ENCODE measurements at places on chromosomes 11 and 22.
A peak's percentile ranks its signal among the peaks of the same experiment; 100 is the strongest.

GRCh38 chr22:40965936-40966725 lies 15.0 kb downstream of the RBX1 start:
- DNase-seq, result no peak

GRCh38 chr11:111349191-111349695 lies 29.8 kb downstream of the POU2AF1 start:
- DNase-seq, result no peak

GRCh38 chr11:65793625-65794400 lies 7.0 kb downstream of the OVOL1 start:
- DNase-seq, result no peak

DNA sequence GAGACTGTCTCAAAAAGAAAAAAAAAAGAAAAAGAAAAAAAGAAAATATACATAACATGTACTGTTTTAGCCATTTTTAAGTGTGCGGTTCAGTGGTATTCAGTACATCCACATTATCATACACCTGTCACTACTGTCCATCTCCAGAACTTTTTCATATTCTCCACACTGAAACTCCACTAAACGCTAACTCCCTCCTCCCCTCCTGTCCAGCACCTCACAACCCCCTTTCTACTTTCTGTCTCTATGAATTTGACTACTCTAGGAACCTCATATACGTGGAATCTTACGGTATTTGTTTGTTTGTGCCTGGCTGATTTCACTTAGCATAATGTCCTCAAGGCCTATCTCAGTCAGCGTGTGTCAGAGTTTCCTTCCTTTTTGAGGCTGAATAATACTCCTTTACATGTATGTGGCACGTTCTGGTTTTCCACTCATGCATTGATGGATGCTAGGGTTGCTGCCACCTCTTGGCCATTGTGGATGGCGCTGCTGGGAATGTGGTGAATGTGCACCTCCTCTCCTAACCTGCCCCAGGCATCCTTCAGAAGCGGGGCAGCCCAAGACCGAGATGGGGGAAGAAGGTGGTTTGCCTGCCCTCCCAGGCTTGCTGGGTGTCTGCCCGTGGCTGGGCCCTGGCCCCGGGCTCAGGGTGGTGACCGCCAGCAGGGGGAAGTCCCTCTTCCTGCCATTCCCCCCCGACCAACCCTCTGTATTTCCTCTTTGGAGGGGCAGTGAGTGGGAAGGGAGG lies 60.5 kb downstream of the BCR start:
- no peak for DNase-seq

DNA sequence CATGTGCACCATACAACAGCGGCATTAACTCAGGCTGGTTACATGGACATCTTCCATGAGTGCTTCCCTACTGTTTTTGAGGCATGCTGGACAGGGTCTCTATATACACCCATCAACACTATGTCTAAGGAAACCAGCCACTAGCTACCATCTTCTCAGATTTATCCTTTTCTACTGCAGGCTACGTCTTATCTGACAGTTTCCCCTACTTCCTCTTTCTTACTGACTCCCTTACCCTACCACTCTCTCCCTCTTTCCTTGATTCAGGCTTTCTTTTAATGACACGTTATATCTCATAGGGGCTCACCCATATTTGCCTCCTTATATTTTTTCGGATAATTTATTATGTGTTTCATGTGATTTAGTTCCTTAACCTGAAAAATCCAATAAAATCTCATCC lies 41.8 kb downstream of the DDI1 start:
- DNase-seq, result no peak

DNA sequence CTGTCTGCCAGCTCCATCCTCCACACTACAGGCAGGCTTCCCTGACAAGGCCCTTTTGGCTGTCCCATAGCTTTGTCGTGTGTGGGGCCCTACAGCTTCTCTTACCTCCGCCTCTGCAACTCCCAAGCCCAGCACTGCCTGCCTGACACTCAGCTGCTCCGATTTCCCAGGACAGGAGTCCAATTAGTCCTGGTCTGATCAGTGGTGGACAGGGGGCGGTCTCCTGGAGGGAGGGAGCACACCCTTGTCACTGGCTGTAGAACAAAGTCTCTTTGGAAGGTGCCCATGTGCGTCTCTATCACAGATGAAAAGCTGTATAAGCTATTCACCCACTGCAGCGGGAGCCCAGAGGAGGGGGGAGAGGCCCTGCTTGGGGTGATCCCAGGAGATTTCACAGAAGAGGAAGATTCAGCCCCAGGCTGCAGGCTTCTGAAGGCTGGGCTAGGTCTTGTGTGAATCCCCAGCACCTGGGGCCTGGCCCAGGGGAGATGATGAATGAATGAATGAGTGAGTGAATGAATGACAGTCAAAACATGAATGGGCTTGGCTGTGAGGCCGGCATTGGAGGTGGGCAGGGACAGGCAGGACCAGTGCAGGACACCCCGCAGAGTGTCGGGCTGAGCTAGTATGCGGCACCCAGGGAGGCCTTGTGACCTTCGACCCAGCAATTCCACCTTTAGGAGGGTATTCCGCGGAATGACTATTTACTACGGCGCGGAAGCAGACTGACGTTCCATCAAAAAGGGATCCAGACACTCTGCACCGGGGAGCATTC lies 142.4 kb downstream of the CACNA1I start:
- no peak for DNase-seq

GRCh38 chr11:73671701-73672100 lies 25.3 kb downstream of the PLEKHB1 start:
- DNase-seq, result no peak

DNA sequence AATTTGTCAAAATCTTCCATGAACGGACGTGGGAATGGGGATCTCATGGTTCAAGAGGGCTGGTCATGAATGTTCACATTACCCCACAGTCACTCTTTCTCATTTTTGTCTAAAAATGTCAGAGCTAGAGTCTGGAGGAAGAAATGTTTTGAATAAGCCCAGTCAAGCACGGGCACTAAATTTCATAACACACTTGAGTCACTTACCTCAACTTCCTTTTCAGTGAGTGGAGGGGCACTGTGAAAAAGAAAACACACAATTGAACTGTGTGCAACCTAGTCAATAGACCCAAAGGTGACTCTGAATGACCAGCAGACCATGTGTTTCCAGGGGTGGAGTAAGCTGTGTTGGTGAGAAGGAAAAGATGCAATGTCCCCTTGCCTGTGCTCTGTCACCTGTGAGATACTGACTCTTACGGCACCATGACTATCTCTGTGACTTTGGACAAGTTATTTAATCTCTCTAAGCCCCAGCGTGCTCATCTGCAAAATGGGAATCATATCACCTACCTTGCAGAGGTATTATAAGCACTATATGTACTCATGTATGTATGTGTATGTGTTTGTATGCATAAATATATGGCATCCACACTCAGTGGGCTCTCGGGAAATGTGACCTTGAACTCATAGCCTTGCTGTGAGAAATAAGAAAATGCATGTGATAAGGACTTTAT lies 38.2 kb upstream of the LYVE1 start:
- no peak for DNase-seq

- no peak for DNase-seq
Measured at GRCh38 chr11:70141486-70142220, 61.4 kb upstream of the FADD start.

DNA sequence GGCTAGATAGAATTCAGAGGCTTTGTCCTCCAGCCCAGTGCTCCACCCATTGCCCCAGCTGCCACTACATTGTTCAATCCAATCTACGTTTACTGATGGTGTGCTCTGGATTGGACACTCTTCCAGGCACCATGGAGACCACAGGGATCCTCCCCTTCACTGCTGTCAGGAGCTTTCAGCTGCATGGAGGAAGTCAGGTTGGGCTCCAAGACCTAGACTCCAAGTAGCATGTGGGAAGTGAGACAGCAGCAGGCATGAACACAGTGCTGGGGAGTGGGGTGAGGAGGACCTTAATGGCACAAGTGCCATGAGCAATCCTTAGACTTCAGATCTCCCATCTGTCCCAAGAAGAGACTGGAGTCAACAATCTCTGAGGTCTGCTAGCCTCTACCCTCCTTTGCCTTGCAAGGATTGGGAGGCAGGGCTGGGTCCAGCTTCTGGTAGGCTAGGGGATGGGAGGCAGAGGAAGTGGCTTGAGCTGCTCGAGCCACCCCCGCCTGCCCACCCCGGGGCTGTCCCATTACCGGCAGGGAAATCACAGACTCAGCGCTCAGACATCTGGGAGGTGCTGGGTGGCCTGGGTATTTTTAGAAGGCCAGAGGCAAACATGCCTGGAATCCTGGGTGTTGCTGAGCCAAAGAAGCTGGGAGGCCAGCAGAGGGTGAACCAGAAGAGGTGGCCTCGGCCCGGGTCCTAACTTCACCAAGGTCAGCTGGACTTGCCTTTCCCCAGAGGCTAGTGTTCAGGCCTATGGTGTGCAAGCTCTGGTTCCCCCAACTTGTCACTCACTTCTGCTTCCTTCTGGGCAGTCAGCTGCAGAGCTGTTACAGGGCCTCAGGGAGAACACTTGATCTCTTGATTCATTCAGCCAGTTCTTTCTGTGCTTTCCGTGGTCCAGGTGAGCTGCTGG lies 15.2 kb upstream of the FCHSD2 start:
- no peak for DNase-seq

GRCh38 chr11:130043575-130043974 lies 26.1 kb upstream of the APLP2 start:
- DNase-seq, result no peak

GRCh38 chr11:93493252-93493897 lies 49.8 kb downstream of the SMCO4 start:
- DNase-seq, result no peak

DNA sequence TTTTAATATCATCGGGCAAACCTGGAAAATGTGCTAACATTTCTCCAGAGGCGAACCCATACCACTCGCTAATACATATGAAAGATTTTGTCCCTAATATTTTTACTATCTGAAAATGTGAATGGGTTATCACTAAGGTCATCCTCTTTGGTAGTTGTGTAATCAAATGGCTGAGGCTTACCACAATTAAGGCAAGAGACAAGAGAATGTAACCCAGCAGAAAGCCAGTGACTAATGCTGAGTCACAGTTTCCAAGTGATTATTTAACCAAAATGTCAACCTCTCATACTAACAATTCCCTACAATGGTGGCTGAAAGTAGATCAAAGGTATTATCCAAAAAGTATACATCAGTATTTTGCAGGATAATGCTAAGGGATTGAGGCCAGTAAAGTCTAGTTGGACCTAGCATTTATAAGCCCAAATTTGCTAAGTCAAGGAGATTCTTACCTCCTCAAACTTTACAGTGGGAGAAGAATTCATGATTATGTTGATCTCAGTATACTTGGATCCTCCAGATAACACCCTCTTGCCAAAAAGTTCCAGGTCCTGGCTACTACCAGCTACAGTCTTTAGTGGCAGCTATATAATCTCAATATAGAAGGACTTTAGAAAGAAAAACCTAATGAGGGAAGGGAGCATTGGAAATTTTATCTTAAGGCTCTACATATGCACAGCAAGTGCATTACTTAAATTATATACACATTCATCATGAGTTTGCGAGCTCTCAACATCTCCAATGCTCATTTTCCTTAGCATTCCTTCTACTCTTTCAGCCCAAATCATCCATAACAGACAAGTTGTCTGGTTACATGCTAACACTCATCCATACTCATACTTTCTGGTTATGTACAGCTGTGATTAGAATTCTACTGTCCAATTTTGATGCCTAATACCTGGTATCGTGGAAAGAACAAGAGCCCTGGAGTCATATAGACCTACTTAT lies 25.4 kb downstream of the SIK3 start:
- DNase-seq, result no peak

DNA sequence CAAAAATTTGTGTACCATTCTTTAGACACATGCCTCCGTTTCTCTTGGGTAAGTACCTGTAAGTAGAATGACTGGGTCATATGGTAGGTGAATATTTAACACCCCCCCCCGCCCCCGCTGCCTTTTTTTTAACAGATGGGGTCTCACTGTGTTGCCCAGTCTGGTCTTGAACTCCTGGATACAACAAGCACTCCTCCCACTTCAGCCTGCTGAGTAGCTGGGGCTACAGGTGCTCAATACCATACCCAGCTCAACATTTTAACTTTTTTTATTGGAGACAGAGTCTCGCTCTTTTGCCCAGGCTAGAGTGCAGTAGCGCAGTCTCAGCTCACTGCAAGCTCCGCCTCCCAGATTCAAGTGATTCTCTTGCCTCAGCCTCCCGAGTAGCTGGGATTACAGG lies 32.5 kb downstream of the CECR2 start:
- no peak for DNase-seq

GRCh38 chr11:106925245-106925644 lies 93.0 kb downstream of the GUCY1A2 start:
- DNase-seq, result no peak

GRCh38 chr11:85316967-85317366 lies 310.2 kb downstream of the DLG2 start:
- no peak for DNase-seq

DNA sequence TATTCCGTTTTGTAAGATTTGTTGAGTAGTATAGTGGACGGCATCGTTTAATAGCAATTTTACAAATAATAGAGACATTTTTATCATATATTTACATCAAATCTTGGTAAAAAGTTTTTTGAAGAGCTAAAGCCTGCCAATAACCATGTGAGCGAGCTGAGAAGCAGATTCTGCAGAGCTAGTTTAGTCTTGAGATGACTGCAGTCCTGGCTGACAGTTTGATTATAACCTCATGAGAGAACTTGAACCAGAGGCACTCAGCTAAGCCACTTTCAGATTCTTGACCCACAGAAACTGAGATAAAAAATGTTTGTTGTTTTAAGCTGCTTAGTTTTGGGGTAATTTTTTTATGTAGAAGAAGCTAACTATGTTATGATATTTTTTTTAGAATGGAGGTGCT lies 78.9 kb downstream of the PDE3B start:
- no peak for DNase-seq

GRCh38 chr11:73333640-73334383 lies 25.7 kb downstream of the ARHGEF17 start:
- no peak for DNase-seq

DNA sequence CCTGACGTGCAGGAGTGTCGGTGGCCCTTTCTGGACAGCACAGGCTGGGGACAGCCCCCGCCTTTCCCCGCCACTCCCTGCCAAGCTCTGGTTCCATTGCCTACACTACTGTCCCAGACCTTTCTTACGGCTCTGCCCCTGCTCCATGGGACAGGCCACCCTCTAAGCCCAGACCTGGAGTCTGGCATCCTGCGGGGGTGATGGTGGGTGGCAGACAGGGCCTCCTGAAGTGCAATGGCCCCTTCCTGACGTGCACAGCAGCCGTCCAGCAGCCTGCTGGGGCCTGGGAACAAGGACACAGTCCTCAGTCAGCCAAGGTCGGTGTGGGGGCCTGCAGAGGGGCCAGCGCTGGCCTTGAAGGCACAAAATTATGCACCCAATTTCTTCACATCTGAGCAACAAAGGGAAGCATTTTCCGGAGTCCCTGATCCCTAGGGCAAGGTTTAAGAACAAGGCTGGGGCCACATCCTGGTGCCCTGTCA lies 79.7 kb upstream of the KCNQ1OT1 start:
- no peak for DNase-seq

- peak; percentile 50 for DNase-seq
Measured at GRCh38 chr22:29245626-29246385, 22.0 kb downstream of the RHBDD3 start.

GRCh38 chr11:125069796-125070195 lies 6.7 kb downstream of the SLC37A2 start:
- no peak for DNase-seq

DNA sequence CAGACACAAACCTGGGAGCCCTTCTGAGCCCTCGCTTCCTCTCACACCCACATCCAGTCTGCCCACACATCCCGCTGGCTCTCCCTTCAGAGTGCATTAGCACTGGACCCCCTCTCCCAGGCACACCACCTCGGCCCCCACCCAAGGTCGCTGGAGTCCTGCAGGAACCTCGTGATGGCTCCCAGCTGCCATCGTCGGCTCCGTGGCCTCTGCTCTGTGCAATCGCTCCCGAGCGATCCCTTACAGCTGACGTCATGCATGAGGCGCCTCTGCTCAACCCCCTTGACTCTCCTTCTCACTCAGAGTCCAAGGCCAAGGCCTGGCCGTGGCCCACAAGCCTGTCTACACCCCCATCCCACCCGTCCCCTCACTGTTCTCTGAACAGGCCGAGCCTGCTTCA lies 183.9 kb downstream of the EFCAB6 start:
- no peak for DNase-seq
